Gastroesophageal sphincter (tissue), 4 donors: ENCODE measurements at places on chromosomes 3 and 15. TPM values are rescaled to one million over a fixed set of nuclear protein-coding genes. Genes with fewer than 3 reads are reported as not detected.

KY gene
- total RNA-seq, result 3.0 TPM

KLHL40 gene
- not detected for total RNA-seq

TMEM44 gene
- total RNA-seq, result 8.8 TPM

DNA sequence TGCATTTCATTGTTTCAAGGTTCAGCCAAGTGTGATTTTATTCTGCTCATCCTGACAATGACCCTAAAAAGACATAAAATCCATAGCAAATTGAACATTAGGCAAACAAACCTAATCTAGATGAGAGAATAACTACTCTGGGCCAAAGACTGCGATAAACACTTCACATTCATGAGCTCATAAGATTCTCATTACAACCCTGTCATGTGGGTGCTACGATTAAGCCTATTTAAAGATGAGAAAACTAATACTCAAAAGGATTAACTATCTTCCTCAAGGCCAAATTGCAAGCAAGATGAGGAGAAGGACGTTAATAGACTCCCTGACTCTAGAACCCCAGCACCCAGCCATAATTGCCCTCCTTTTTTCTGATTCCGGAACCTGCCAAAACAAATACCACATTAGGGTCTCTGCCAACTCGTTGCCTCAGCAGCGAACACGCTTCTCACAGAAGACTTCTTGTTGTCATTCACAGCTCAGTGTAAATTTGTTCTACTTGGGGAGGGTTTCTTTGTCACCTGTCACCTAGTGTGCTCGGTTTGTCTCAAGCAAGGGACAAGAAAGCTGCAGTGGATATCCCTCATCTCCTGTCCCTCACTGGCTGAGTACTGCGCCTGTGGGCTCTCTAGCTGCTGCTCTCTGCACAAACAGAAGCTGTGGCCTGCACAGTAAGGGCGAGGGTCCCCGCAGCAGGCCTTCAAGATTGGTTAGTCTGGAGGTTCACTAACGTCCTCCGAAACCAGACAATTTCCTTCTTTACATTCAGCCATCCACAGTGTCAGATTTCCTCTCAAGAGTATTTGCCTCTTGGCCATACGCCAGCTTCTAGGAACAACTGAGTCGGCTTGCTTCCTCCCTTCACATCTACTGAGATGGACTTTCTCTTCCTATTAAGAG lies 200.0 kb upstream of the UBE2E2 start:
- ATAC-seq, result no peak

GRCh38 chr15:41581110-41581509 lies 22.1 kb downstream of the TYRO3 start:
- no peak for ATAC-seq

TTC23 gene
- total RNA-seq, result 13.7 TPM

GRCh38 chr3:111415018-111415417 lies 127.0 kb upstream of the CD96 start:
- ATAC-seq, result no peak

DNA sequence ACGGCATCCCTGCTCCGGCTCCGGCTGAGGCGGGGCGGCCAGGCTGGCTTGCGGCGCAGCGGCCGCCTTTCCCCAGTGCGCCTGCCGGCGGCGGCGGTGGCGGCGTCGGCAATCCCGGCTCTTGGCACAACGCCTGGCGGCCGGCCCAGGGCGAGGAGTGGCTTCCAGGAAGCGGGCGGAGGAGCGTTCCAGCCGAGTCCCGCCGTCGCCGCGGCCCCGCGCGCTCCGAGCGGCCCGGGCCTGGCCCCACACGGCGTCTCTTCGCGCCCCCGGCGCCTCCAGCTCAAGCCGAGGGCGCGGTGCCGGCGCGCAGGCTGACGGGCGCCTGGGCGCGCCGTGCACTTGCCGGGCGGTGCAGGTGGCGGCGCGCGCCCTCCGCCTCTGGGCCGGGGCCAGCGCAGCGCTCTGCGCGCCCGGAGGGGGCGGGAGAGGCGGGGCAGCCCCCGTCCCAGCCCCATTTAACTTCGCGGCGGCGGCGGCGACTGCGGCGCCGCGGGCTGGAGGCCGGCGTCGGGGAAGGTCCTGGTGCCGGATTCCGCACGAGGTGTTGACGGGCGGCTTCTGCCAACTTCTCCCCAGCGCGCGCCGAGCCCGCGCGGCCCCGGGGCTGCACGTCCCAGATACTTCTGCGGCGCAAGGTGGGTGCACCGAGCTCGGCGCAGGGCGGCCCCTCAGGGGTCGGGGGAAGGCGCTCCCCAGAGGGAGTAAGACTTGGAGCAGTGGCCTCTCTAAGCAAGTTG lies at the start of gene ADAMTSL3:
ADAMTSL3 (plus strand) TSS at position 485 of the 740 bp plus-strand sequence. CDS start 1,639 bp downstream, outside the sequence.
- peak; percentile 86 for ATAC-seq

TMEM158 gene
- 8.5 TPM for total RNA-seq

MAP2K5 gene
- 13.3 TPM for total RNA-seq

FOXP1 gene
- total RNA-seq, result 186 TPM

AHSG gene
- total RNA-seq, result not detected

DNA sequence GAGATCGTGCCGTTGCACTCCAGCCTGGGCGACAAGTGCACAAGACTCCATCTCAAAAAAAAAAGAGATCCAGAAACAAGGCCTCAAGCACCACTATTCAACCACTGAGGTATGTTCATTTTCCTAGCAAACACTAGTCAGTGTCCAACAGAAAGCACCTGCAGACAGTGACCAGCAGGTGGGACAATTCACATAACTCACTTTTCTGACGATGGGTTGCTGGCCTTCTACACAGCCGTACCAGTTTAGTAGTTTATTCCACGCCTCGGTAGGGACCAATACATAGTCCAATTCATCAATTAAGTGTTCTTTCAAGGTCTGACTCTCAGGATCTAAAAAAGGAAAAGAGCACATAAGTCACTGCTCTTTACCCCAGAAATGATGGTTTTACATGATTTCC lies 12.4 kb downstream of the USP4 start:
- ATAC-seq, result no peak

DNA sequence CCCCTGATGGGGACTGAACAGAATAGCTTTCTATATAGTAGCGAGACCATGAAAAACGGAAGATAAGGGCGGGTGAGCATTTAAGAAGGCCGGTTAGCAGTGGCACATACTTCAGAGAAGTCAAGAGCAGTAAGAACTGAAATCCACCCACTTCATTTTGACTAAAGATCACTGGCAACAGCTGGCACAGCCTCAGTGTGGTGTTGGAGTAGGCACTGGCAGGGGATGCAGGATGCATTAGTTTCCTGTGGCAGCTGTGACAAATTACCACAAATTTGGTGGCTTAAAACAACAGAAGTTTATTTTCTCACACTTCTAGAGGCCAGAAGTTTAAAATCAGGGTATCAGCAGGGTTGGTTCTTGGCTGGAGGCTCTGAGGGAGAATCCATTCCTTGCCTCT lies 176.5 kb downstream of the ADAMTSL3 start:
- ATAC-seq, result no peak

DLG1 gene
- total RNA-seq, result 82.3 TPM

- ATAC-seq, result no peak
Measured at GRCh38 chr15:66882251-66883020, 180.4 kb downstream of the SMAD6 start.

FRMD5 gene
- total RNA-seq, result 1.1 TPM

DNA sequence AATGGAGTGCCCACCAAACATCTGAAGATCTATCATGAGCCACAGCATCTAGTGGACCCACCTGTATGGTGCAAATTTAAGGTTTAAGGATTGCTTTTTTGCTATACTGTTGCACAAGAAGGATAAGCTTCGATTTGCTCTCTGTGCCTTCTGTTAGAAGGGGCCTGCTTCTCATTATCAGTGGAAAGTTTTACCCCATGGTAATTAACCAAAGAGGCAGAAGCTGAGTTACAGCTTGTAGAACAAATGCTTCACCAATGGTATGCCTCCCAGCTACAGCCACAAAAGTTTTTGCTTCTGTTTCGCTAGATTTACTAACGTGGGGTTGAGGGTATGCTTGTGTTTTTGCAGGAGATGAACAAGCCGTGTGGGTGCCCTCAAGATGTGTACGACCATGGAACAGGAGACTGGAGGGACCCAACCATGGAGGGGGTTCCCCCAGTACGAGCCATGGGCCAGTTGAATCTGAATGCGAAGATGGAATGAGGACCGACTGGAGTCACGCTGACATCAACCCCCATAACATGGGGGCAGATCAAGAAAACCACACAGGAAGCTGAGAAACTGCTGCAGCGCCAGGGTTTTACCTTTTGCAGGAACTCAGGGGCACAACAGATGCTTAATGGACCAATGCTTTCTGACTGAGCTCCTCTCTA lies 43.5 kb downstream of the ACAD9 start:
- no peak for ATAC-seq

ITIH1 gene
- not detected for total RNA-seq

DNA sequence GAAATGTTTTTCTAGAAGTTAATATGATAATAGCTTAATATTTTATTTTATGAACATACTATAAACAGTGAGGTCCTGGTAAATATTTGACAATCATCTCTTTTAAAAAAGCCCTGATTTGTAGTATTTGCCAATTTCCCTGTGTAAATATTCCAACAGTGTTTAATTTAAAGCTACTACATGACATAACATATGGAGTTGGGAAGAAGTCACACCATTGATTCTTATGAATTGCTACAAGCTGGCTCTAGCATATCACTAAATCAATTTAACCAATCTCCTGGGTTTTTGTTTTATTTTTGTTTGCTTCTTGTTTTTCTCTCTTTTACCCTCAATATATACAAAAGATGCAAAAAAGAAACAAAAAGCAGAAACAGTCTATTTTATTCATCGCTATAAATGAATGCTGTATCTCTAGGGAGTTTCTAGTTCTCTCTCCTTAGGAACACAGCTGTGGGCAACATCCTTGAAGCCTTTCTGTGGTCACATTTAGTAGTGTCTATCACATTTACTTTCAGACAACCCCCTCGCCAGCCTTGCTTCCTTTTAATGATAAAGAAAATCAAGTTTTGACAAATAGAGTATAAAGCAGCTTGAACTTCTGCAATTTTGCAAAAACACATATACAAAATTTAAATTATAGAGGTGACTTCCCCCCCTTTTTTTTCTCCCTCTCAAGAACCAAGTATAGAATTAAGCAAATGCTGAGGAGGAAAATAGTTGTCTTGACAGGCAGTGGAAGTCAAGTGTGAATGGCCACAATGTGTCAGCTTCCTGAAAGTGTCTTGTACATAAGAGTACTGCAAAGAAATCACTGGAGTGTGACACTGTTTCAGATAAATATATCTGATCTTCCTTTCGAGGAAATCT lies 21.4 kb downstream of the CCR1 start:
- no peak for ATAC-seq

DNA sequence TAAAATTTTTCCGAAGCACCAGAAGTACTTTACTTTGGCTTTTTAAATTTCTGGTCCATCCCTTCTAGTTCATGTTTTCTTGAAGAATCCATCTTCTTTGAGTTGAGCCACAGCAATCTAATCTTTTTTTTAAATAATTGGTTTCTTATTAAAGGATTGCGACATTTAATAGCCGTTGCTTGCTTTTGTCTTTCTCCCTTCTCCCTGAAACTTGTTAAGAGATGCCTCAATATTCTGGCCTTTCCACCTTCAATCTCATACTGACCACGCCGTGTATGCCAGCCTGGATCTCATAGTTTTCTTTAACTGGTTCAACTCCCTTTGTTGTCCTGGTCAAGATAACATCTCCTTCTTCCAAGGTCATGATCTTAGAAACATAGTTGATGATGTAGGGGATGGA lies 18.4 kb upstream of the RPLP1 start:
- no peak for ATAC-seq

STRA6 gene
- not detected for total RNA-seq

DNA sequence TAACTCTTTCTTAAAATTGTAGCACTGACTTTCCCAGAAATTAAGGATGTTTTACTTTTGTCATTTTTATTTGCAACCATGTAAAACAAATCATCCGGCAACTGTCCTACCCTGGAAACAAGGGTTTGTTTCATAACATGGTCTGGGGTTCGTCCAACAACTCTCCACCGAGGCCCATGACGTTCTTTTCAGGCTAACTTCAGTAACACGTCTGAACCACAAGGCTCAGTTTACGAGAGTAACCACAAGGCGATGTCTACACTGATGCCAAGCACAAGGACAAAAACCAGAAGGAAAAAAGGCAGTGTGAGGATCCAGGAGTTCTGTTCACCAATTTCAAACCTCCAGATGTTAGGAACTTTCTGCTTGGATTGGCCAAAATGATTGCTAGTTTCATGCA lies 546.1 kb downstream of the NTRK3 start:
- no peak for ATAC-seq

- no peak for ATAC-seq
Measured at GRCh38 chr3:24344784-24345439, 149.7 kb downstream of the THRB start.

DNA sequence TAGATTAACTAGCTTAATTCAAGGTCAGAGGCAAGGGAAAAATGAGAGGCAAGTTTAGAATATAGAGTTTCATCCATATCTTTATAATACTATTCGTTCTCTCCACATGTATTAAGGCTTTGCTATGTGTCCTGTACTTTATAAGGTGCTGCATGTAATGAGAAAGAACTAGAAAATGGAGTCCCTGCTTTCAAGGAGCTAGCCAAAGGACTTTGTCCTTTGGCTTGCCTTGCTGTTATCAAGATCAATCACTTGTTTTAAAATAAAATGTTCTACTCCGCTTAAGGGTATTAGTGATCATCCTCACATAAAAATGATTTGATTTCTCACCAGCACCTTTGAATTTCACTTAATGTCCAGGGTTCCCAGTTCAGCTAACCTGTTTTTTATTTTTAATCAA lies 470.9 kb downstream of the WDR72 start:
- ATAC-seq, result no peak
